ENCODE measurements at places on chromosomes 11 and 22.

GRCh38 chr22:46972256-46972655, 209.8 kb downstream of the TBC1D22A start:
- no peak for DNase-seq

DNA sequence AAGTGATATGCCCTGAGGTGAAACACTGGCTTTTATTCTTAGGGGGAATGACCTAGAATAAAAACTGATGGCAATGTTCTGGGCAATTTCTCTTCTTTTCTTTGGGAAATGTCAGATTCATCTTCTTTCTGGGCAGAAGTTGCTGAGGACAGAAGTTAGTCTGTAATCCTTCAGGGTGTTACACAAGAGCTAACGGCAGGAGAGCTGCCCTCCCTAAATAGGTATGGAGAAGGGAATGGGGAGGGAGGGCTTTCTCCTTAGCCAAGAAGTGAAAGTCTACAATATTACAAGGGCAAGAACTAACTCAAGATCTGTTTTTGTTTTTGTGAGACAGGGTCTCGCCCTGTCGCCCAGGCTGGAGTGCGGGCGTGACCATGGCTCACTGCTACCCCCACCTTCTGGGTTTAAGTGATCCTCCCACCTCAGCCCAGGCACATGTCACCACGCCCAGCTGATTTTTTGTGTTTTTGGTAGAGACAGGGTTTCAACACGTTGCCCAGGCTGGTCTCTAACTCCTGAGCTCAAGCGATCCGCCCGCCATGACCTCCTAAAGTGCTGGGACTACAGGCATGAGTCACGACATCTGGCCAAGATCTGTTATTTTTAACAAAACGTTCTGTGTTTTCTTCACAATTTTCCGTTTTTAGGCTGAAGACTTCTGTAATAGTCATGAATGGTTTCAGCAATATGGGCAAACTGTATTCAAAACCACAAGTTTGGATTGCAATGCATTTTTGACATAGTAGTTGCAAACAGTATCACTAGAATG, 7.2 kb downstream of the PIWIL4 start:
- DNase-seq, result no peak

GRCh38 chr11:9726321-9727022, 62.6 kb downstream of the SWAP70 start:
- DNase-seq, result no peak

DNA sequence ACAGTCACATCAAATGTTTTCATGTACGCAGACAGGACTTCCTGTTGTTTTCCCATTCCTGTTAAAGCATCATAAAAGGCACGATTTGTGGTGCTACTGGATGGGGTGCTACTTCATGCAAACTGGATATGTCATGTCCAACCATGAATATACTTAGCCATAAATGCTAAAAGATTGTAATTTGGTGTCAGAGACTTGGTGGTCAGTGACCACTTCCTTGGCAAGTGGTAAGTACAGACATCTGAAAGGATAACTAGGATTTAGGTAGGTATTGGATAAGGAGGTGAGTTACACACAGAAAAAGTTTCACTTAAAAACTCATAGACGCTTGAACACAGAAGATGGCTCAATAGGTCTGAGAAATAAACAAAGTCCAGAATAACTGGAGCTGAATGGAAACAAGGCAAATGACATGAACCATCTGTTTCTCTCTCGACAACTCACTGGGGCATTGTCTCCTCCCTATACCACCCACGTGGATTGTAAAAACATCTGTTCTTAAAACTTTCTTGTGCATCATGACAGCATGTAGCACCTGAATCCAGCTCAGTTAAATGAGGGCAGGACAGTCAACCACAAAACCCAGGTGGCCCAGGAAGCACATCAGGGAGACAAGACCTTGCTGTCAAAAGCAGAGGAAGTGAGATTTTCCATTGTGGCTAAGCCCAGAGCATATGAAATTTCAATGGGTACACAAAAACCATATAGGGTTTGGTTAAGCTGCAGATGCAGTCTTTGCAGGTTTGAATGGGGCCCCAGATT, 22.1 kb upstream of the IGLL5 start:
- no peak for DNase-seq

DNA sequence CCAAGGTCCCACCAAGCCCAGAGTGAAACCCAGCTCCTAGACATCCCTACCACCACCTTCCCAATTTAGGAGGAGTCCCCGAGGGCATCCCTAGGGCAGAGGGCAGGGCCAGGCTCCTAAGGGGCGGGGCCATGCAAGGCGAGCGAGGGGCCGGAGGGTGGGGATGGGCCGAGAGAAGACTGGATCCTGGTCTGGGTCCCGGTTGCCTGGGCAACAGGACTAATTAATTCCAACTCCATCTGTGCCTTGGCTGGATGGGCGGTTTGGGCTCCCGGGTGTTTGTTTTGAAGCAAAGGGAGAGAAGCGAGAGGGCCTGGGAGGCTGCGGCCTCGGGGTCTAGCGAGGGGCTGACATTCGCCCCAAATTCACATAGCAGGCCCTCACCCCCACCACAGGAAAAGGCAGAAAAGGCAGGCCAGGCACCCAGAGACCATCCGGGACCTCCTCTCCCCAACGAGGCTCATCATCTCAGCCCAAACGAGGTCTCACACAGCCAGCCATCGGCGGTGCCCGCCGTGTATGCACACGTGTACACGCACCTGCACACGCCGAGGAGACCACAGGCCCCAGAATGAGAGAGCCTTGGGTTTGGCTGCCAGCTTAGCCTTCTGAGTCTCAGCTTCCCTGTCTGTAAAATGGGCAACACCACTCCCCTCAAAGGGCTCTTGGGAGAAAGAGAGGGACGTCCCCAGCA, 23.9 kb downstream of the ELFN2 start:
- no peak for DNase-seq
